ENCODE measurements at places on chromosomes 3 and 15. TPM values are rescaled to one million over a fixed set of nuclear protein-coding genes. Genes with fewer than 3 reads are reported as not detected.

GRCh38 chr15:95298729-95299128, 1031.8 kb upstream of the NR2F2 start:
- no peaks in the 10 kb centered on the region for H3K36me3 ChIP-seq
- no peaks in the 10 kb centered on the region for H3K4me1 ChIP-seq
- DNase-seq, result no peak
- H3K27ac ChIP-seq, result no peak overlapping the region
- no peak overlapping the region for H3K4me3 ChIP-seq

GRCh38 chr3:112847692-112848091, 1.0 kb upstream of the CD200R1L start:
- H3K27me3 ChIP-seq, result no peaks in the 10 kb centered on the region
- DNase-seq, result peak; percentile 59
- no peaks in the 10 kb centered on the region for H3K36me3 ChIP-seq

The RNF123 gene
- 69.7 TPM for total RNA-seq

- no peaks in the 10 kb centered on the region for H3K36me3 ChIP-seq
- H3K4me3 ChIP-seq, result peak overlapping the region; percentile 2
- DNase-seq, result no peak
- H3K4me1 ChIP-seq, result peaks cover 62% of the 10 kb centered on the region
- no peak overlapping the region for H3K27ac ChIP-seq
These were observed 258.9 kb downstream of the UACA start for GRCh38 chr15:70504299-70504951.

The INKA1 gene
- 0.55 TPM for total RNA-seq

DNA sequence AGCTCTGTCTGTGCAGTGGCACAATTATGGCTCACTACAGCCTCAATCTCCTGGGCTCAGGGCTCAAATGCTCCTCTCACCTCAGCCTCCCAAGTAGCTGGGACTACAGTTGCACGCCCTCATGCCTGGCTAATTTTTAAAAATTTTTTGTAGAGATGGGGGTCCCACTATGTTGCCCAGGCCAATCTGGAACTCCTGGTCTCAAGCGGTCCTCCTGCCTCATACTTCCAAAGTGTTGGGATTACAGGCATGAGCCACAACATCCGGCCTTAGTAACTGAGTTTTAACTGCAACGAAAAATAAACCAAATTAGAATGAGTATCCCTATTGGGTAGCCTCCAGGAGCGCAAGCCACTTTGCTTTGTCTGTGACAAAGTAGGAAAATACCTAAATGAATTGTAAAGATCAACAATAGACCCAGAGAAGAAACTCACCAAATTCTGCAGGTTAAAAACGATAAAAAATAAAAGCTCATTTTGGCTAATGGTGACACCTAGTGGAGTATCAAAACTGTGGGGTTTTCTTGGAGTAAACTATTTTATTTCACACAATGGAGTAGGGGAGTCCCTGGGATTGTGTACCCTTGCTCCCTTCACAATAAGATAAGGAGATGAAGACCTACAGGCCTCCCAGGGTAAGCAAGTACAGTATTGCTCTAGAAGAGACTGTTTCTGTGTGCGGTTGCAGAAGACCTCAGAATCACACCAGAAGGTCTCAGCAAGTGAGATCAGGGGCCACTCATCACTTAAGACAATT, 21.0 kb upstream of the CA12 start:
- H3K4me3 ChIP-seq, result no peak overlapping the region
- H3K27me3 ChIP-seq, result no peaks in the 10 kb centered on the region
- no peaks in the 10 kb centered on the region for H3K4me1 ChIP-seq
- peak; percentile 44 for DNase-seq

The CELSR3 gene
- 3.3 TPM for total RNA-seq

GRCh38 chr3:184196536-184196935, 10.5 kb downstream of the ABCF3 start:
- H3K4me1 ChIP-seq, result no peaks in the 10 kb centered on the region
- no peak for DNase-seq
- H3K36me3 ChIP-seq, result peaks cover 32% of the 10 kb centered on the region
- no peaks in the 10 kb centered on the region for H3K27me3 ChIP-seq

The CCDC32 gene
- total RNA-seq, result 32.4 TPM

The TGM5 gene
- not detected for total RNA-seq

DNA sequence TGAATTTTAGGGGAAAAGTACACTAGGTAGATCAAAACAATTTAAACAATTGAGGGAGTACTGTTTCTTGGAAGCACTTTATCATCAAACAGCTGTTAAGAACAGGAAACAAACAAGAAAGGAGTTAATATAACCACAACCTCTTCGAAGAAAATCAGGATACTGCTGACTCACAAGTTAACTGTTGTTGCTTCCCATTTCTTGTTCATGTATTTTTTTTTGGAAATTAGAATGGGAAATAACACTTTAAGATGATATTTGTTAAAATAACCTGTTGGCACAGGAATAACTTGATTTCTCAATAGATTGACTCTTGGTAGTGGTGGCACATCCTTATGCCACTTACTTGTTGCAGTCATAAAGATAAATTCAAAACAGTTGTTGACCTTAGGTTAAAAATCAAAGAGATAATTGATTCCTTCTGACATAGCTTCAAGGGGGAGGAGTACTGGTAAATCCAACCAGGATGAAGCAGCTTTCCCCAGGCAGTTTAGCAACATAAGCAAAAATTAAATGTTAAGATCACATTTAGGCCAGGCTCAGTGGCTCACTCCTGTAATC, 3.3 kb downstream of the BNIP2 start:
- H3K36me3 ChIP-seq, result peaks cover 12% of the 10 kb centered on the region
- no peak overlapping the region for H3K4me3 ChIP-seq
- peaks cover 57% of the 10 kb centered on the region for H3K4me1 ChIP-seq
- no peak overlapping the region for H3K27ac ChIP-seq
- DNase-seq, result no peak

The LRRFIP2 gene
- 29.6 TPM for total RNA-seq

The GPR176 gene
- not detected for total RNA-seq

The THBS1 gene
- total RNA-seq, result 7.6 TPM

- H3K4me3 ChIP-seq, result no peak overlapping the region
- H3K27me3 ChIP-seq, result no peaks in the 10 kb centered on the region
- no peaks in the 10 kb centered on the region for H3K4me1 ChIP-seq
- DNase-seq, result no peak
- no peak overlapping the region for H3K27ac ChIP-seq
These were observed 302.0 kb downstream of the RYR3 start for GRCh38 chr15:33612721-33613304.

The GABRR3 gene
- total RNA-seq, result 0.17 TPM

DNA sequence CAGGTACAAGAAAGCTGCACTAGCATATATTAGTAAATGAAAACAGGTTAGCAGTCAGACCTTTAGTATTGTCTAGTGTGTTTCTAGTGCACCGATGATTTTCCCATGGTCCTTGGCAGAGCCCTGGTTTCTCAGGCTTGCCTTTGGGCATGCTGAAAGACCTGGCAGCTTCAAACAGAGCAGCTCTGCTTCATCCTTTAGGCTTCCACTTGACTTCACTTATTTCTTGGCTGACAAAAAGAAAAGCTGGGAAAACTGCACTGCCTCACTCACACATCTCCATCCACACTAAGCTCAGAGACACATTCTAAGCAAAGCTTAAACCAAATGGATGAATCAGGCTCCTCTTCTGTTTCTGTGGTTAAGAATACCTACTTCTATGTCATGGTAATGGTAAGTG, 374.8 kb upstream of the PDZRN3 start:
- no peak overlapping the region for H3K4me3 ChIP-seq
- no peaks in the 10 kb centered on the region for H3K36me3 ChIP-seq
- no peaks in the 10 kb centered on the region for H3K27me3 ChIP-seq
- no peak overlapping the region for H3K27ac ChIP-seq

The MBD4 gene
- total RNA-seq, result 58.0 TPM

Measured in CD4-positive, alpha-beta memory T cell (primary cell).